Trophoblast cell (in vitro differentiated cells and primary cell): ENCODE measurements at places on chromosomes 3 and 15.

- peaks cover 5% of the 10 kb centered on the region for H3K4me1 ChIP-seq
- no peaks in the 10 kb centered on the region for H3K27me3 ChIP-seq
- H3K27ac ChIP-seq: peak overlapping the region; percentile 14
- peak overlapping the region; percentile 87 for H3K4me3 ChIP-seq
These were observed 363 bp downstream of the GTF2E1 start for GRCh38 chr3:120742849-120743365.

DNA sequence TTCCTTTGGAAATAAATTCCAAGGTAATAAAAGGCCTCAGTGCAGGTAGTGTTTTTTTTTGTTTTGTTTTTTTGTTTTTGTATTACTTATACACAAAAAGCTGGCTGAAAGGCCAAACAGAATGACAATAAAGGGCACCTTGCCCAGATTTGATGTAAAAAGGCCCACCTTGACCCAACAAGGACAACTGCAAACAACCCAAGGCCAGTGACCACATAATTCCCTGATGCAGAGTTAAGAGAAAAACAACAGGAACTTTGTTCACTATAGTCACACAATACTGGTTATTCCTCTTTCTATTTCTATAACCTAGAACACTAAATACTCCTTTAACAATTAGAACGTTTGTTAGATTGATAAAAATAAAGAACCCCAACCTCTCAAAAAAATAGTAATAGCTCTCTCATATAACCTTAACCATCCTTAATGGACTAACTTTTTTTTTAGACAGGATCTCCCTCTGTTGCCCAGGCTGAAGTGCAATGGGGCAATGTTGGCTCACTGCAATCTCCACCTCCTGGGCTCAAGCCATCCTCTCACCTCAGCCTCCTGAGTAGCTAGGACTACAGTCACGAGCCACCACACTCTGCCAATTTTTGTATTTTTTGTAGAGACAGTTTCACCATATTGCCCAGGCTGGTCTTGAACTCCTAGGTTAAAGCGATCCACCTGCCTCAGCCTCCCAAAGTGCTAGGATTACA, 113.3 kb downstream of the MAGI1 start:
- DNase-seq: no peak
- H3K4me3 ChIP-seq: no peak overlapping the region
- no peaks in the 10 kb centered on the region for H3K27me3 ChIP-seq
- no peaks in the 10 kb centered on the region for H3K36me3 ChIP-seq
- no peaks in the 10 kb centered on the region for H3K4me1 ChIP-seq

DNA sequence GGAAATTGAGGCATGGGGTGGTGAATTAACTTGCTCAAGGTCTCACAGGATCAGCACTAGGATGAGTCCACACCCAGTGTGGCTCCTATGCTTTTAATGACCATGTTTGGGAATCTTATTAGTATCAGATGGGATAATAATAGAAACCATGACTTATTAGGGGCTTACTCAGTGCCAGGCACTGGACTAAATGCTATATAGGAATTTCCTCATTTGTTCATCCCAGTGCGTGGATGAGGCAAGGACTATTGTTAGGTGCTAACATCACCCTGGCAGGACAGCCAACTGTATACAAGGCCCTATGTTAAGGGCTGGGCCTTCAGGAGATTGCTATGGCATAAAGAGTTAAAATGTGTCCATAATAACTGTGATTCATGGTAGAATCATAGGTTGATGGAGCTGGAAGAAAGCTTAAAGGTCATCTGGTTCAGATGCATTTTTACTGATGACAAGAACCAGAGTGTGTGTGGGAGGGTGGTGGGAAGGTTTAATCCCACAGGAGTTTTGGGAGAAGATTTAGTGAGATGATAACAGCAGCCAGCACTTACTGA, 4.7 kb upstream of the FEM1B start:
- H3K4me3 ChIP-seq: no peak overlapping the region
- no peak for DNase-seq
- H3K36me3 ChIP-seq: no peaks in the 10 kb centered on the region
- H3K4me1 ChIP-seq: peaks cover 16% of the 10 kb centered on the region
- H3K27ac ChIP-seq: peak overlapping the region; percentile 70

GRCh38 chr3:61060411-61060861, 190.8 kb downstream of the FHIT start:
- H3K4me1 ChIP-seq: no peaks in the 10 kb centered on the region
- H3K36me3 ChIP-seq: no peaks in the 10 kb centered on the region
- no peak overlapping the region for H3K4me3 ChIP-seq
- no peak overlapping the region for H3K27ac ChIP-seq
- H3K27me3 ChIP-seq: no peaks in the 10 kb centered on the region
- DNase-seq: no peak

- H3K4me3 ChIP-seq: no peak overlapping the region
- peaks cover 6% of the 10 kb centered on the region for H3K4me1 ChIP-seq
- no peaks in the 10 kb centered on the region for H3K36me3 ChIP-seq
- DNase-seq: no peak
These were observed 394.5 kb upstream of the CFAP20DC start for GRCh38 chr3:59444294-59444671.

DNA sequence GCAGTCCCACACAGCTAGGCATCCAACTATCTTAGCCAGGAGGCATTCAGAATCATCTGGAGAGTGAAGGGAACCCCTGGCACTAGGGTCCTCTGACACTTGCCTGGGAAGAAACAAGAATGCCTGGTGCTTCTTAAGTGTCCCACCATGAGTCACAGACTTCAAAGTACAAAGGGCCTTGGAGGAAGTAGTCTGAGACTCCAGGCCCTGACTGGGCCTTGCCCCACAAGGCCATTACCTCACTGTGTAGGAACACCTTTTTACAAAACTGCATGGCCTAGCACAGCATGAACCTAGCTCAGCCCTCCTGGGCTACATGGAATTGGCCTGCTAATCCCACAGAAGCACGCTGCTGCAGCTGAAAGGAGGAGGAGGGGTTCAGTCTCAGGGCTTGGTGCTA, 104.5 kb upstream of the SLCO2A1 start:
- no peaks in the 10 kb centered on the region for H3K27me3 ChIP-seq
- H3K27ac ChIP-seq: no peak overlapping the region
- DNase-seq: peak; percentile 20
- H3K4me1 ChIP-seq: peaks cover 4% of the 10 kb centered on the region
